ENCODE measurements at places on chromosomes 11 and 22.

DNA sequence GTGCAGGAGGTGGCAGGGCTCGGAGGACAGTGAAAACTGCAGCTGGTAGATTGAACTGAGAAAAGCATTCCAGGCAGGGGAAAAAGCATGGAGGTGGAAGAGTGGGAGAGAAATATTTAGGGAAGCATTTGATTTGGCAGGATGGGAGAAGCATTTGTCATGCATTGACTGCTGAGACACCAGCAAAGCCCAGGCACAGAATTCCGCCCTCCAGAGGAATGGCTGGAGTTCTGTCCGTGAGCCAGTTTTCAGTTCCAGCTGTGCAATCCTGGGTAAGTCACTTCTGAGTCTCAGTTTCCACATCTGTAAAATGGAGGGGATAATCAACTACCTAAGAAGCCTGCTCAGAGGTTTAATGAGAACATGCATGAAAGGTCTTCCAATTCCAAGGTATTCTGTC is 4.3 kb upstream of the TSKU start:
- DNase-seq, result no peak

DNA sequence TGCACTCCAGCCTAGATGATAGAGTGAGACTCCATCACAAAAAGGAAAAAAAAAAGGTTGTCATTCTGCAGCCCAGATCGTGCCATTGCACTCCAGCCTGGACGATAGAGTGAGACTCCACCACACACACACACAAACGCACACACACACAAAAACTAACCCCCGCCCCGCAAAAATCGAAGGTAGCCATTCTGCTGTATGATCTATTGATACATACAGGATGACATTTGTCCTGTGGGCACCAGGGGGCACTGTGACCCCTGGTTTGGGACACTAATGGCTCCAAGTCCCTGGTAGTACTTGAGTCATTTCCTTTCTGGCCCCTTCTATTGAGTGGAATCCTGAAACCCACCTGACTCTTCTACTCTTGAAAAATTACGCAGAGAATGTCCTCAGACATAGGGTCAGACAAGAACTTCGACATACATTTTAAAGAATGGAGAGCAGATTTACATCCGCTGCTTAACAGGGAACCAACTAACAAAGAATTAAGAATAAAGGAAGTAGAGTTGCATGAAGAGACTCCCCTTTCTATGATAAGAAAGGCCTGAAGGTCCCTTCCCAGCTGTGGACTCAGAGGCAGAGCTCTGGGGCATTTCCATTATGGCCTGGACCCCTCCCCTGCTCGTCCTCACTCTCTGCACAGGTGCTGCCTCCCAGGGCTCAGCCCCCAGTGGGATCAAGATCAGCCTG is 35.0 kb upstream of the PRAME start:
- peak; percentile 54 for DNase-seq

GRCh38 chr22:39290724-39291161 is 28.7 kb downstream of the RPL3 start:
- no peak for DNase-seq

GRCh38 chr11:117130879-117131278 is 13.2 kb upstream of the PAFAH1B2 start:
- no peak for DNase-seq

DNA sequence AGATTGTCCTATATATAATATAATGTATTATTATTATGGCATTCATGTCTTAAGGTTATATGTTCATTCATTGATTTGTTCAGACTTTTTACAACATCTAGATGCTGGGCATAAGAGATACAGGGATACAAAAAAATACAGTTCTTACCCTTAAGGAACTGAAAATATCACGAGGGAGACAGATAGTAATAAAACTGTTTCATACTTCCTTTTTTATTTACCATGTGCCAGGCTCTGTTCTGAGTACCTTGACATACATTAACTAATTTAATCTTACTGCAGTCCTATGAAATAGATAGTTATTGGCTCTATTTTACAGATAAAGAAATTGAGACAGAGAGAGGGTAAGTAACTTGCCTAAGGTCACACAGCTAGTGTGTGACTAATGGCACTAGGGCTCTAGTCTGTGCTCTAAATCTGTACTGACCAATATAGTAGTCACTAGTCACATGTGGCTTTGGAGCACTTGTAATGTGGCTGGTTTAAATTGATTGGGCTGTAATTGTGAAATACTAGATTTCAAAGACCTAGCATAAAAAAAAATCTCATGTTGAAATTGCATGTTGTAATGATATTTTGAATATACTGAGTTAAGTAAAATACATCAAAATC is 21.3 kb downstream of the TRIM44 start:
- DNase-seq, result no peak

Data from NT2/D1 (cell line).